ENCODE measurements at places on chromosomes 1 and 21. TPM values are rescaled to one million over a fixed set of nuclear protein-coding genes. Genes with fewer than 3 reads are reported as not detected.

- H3K27me3 ChIP-seq, result no peaks in the 10 kb centered on the region
- no peak for DNase-seq
- H3K4me1 ChIP-seq, result no peaks in the 10 kb centered on the region
- no peak overlapping the region for H3K27ac ChIP-seq
- no peak overlapping the region for H3K4me3 ChIP-seq
- no peaks in the 10 kb centered on the region for H3K36me3 ChIP-seq
Measured at GRCh38 chr1:116537040-116537831, 33.6 kb downstream of the CD58 start.

- H3K4me3 ChIP-seq, result no peak overlapping the region
- DNase-seq, result peak; percentile 20
- H3K27ac ChIP-seq, result no peak overlapping the region
Measured at GRCh38 chr1:58460469-58460868, 86.1 kb downstream of the OMA1 start.

GRCh38 chr1:12343823-12344487 lies 114.1 kb downstream of the VPS13D start:
- no peaks in the 10 kb centered on the region for H3K27me3 ChIP-seq
- H3K27ac ChIP-seq, result no peak overlapping the region
- H3K36me3 ChIP-seq, result peaks cover 10% of the 10 kb centered on the region
- no peak for DNase-seq

ADAMTSL4 gene
- 0.73 TPM for total RNA-seq

RNU1-3 gene
- 2,019 TPM for total RNA-seq

Measured in endothelial cell of umbilical vein (primary cell).